ENCODE measurements at places on chromosomes 1 and 21. TPM values are rescaled to one million over a fixed set of nuclear protein-coding genes. Genes with fewer than 3 reads are reported as not detected.

LCE6A gene
- total RNA-seq = not detected

DNA sequence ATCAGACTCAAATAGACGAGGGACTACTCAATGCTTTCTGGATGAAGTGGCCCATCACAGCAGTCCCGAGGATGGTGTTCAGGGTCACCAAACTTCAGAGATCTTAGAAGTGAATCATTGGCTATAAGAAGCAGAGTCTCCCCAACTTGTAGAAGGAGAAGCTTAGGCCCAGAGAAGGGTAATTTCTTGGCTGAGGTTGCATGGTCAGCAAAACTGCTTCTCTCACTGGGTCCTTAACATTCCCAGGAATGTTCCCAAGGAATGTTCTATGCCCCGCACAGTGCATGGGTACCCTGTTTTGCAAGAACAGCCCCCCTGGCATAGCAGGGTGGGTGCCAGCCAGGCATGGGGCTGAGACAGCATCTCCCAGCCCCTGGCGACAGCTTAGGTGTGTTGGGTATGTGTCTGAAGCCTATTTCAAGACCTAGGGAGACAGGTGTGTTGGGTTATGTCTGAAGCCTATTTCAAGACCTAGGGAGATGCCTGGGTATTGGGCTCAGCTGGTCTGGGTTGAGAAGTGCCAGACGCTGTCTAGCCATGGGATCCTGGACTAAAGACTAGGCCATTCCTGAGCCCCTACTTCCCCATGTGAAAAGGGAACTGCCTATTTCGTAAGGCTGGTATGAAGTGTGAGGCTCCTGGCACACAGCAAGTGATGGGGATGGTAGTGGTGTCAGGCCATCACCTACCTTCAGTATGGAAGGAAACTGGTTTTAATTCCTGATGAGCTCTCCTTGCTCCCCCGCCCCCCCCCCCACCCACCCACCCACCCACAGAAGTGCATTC is 26.1 kb downstream of the PADI6 start:
- no peaks in the 10 kb centered on the region for H3K36me3 ChIP-seq
- no peak overlapping the region for H3K4me3 ChIP-seq
- no peak overlapping the region for H3K27ac ChIP-seq
- no peaks in the 10 kb centered on the region for H3K27me3 ChIP-seq

- DNase-seq = no peak
- no peaks in the 10 kb centered on the region for H3K4me1 ChIP-seq
- H3K27ac ChIP-seq = no peak overlapping the region
Measured at GRCh38 chr1:43220905-43221778, 48.6 kb upstream of the TMEM125 start.

C1orf198 gene
- total RNA-seq = 172 TPM

DNA sequence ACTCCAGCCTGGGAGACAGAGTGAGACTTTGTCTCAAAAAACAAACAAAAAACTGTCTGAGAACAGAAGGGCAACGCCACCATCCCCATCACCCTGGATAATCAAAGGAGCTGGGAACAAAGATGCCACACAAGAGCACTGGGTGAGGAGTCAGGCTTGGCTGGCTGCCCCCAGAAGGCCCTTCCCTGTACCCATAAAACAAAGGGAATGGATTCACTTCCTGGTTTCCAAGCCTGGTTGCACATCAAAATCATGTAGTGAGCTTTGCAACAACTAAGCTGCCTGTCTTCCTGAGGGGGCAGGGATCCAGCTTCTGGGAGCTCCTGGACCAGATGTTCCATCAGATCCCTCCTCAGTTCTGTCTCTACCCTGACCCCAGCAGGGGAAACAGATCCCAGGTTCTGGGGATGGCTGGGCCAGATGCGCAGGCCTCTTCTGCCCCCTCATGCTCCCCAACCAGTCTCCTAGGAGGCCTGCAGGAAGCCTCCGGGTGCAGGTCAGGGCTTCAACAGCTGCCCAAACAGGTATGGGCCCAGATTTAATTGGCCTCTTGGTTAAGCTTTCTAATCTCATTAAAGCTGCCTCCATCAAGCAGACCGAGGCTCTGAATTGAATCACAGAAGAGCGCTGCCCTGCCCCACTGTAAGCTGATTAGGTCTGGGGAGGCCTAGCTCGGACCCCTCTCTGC is 97.8 kb downstream of the MRPL37 start:
- no peak overlapping the region for H3K4me3 ChIP-seq
- H3K27ac ChIP-seq = peak overlapping the region; percentile 98
- H3K4me1 ChIP-seq = peaks cover 7% of the 10 kb centered on the region
- H3K36me3 ChIP-seq = no peaks in the 10 kb centered on the region
- DNase-seq = no peak

ELK4 gene
- 66.1 TPM for total RNA-seq

DNA sequence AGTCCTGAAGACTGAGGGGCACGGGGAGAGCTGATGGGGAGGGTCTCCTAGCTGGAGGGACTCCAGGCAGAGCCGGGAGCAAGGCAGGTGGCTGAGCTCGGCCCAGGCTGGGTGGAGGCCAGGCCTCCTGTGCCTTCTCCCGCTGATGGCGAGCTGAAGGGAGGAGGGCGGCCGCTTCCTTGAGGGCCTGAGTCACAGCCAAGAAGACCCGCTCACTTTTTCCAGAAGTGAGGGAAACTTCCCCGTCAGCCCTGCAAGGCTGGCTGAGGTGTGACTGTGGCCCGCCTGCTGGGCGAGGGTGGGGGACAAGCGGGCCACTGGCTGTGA is 1.7 kb upstream of the VWA1 start:
- H3K36me3 ChIP-seq = no peaks in the 10 kb centered on the region
- no peak overlapping the region for H3K27ac ChIP-seq
- H3K4me3 ChIP-seq = no peak overlapping the region

GRCh38 chr1:232333419-232333767 is 296.5 kb downstream of the SIPA1L2 start:
- H3K27me3 ChIP-seq = no peaks in the 10 kb centered on the region
- H3K4me1 ChIP-seq = no peaks in the 10 kb centered on the region
- H3K27ac ChIP-seq = no peak overlapping the region
- H3K4me3 ChIP-seq = no peak overlapping the region
